ENCODE measurements at places on chromosomes 5 and 9.

DNA sequence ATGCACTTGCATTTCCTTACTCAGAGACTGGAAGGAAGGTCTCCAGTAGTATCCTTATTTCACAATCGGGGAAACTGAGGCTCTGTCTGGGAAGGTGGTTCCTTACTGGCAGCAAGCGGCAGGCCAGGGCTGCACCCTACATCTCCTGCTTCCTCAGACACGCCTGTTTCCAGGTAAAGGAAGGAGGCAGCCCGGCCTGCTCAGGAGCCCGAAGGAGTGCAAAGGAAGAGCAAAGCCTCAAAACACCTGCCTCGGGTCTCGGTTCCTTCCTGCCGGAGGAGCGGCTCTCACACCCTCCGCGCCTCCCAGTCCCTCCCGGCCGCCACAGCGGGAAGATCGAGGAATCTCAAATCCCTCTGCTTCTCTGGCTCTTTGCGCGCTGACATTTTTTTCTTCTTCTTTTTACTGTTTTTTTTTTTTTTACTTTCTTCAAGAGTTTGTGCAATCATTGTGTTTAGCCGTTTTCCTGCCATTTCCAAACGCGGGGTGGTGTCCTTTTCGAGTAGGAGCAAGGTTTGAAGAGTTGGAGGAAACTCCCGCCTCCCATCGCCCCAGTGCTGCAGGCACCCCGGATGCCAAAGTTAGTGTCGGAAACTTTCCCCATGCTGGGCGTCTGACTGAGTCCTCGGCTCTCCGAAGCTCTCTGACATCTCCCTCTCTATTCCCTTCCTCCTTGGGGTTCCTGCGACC is 1.0 kb downstream of the GGTA1 start:
- no peak for DNase-seq

DNA sequence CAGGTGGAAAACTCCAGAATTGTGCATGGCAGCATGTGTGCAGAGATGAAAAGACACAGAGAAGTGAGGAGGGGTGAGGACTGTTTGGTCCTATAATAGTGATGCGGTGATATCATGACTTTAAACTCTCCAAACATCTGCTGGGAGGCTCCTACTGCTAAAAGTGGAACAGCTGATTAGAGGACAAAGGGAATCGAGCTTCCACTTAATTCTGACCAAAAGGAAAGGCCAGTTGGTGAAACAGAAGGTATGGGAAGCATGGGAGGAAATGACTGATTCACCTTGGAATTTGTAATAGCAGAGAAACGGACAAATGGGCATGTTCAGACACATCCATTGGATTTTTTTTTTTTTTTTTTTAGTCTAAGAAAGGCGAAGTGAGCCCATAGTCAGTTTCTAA is 67.5 kb upstream of the MAMDC2 start:
- no peak for DNase-seq

GRCh38 chr5:170317499-170317898 is 19.9 kb upstream of the LCP2 start:
- DNase-seq, result no peak

GRCh38 chr5:150517272-150518152 is 9.6 kb downstream of the NDST1 start:
- no peak for DNase-seq

DNA sequence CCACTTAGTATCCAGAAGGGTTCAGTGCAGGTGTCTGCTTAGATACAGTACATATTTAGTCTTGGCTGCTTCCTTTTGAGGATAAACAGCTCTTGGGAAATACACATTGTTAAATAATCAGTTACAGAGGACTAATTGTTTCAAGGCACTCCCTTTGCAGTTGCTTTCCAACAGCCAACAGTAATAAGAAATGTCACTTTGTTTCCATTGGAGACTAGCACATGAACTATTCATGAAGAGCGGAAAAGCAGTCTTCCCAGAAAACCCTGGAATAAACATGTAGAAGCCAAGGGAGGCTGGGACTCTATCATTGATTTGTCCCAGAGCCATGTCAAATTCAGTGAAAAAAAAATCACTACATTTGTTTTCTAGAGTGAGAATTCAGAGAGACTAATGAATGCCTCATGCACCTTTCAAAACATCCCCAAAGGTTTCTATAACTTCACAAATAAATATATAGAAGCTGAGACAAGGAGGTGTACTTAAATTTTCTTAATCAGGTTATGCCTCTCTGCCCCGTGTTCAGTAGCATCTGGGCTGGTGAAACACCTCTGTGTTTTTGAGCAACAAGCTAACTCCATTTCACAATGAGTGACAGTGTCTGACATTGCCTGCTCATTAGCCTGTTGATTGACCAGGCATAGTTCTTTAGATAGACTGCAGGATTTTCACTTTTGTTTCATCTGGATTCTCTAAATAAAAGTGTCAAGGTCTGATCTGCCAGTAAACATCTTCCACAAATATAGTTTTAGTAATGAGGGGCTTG is 271.5 kb downstream of the ARRDC3 start:
- DNase-seq, result no peak

- DNase-seq, result no peak
Measured at GRCh38 chr9:121949364-121949763, 143.7 kb downstream of the TTLL11 start.

DNA sequence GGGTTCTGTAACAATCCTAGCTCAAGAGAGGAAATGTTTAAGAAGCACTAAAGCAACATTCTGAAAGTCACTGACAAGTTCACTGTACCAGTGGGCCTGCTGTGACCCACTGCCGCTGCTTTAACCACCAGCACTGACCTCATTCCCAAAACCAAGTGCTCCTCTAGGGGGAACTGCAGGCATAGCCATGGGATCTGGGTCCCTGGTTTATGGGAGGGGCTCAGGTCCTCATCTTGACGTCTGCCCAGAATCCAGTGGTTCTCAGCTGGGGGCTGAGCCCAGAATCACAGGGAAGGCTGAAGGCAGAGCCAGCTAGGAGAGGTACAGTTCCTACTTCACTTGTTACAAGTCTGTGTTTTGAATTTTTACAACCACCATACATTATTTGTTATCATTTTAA is 36.1 kb upstream of the SLC2A8 start:
- DNase-seq, result no peak
